ENCODE measurements at places on chromosomes 12 and 14. TPM values are rescaled to one million over a fixed set of nuclear protein-coding genes. Genes with fewer than 3 reads are reported as not detected.

CPM gene
- total RNA-seq = 0.81 TPM

FITM1 gene
- 2.2 TPM for total RNA-seq

INSM2 gene
- total RNA-seq = not detected

TPH2 gene
- total RNA-seq = not detected

KRT77 gene
- not detected for total RNA-seq

PZP gene
- not detected for total RNA-seq

NUP107 gene
- total RNA-seq = 78.5 TPM
